ENCODE measurements at places on chromosomes 7 and 10.

GRCh38 chr7:82521906-82522445, 78.4 kb upstream of the CACNA2D1 start:
- no peaks in the 10 kb centered on the region for H3K36me3 ChIP-seq
- no peak overlapping the region for H3K27ac ChIP-seq
- DNase-seq = no peak
- H3K27me3 ChIP-seq = no peaks in the 10 kb centered on the region

DNA sequence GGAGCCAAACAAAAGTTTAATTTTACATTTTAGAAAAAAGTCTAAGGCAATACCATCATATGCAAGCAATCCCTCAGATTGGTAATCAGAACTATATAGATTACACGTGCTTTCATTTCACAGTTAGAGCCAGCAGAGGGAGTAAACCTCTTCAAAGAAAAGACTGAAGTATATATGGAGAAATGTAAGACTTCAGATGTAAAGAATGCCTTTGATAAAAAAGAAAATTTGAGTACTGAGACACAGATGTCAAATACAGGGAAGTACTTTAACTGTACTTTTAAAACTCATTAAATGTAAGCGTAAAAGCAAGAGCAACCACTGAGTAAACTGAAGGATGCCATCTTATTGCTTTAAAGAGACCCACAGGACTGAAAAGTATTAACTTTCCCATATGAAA, 101.4 kb upstream of the FAM133B start:
- peak overlapping the region; percentile 61 for H3K27ac ChIP-seq
- no peak for DNase-seq
- H3K27me3 ChIP-seq = no peaks in the 10 kb centered on the region
- H3K4me1 ChIP-seq = peaks cover 56% of the 10 kb centered on the region
- peaks cover 65% of the 10 kb centered on the region for H3K36me3 ChIP-seq

DNA sequence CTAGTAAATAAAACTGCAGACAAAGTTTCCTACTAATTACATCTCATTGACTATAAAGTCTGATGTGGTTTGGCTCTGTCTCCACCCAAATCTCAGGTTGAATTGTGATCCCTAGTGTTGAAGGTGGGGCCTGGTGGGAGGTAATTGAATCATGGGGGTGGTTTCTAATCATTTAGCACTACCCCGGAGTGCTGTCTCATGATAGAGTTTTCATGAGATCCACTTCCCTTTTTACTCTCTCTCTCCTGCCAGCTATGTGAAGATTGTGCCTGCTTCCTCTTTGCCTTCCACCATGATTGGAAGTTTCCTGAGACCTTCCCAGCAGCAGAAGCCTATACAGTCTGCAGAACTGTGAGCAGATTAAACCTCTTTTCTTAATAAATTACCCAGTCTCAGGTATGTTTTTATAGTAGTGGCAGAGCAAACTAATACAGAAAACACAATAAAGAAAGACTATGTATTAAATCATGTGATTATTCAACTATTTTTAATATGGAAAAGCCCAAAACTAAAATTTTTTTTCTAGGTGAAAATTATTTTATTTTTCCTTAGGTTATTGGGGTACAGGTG, 232.1 kb downstream of the FZD1 start:
- no peak for DNase-seq
- no peak overlapping the region for H3K27ac ChIP-seq
- no peaks in the 10 kb centered on the region for H3K27me3 ChIP-seq
- no peak overlapping the region for H3K4me3 ChIP-seq

DNA sequence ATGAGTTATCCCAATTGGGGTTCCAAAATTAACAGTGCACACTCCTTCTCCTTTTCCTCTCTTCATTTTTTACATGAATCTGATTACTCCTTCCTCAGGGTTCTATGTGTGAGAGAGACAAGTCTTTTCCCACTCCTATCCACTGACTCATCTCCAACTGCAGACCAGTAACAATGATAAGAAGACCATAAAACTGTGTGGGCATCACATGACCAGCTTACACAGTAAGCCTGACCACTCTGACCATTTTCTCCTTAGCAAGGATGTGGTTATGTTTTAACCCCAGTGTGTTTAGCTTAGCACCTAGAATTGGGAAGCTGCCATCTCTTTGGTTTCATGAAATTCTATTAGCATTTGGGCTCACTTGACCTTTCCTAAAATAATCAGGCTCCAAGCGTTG, 145.0 kb upstream of the CALCR start:
- no peak for DNase-seq
- no peak overlapping the region for H3K27ac ChIP-seq
- no peaks in the 10 kb centered on the region for H3K36me3 ChIP-seq
- no peaks in the 10 kb centered on the region for H3K27me3 ChIP-seq

GRCh38 chr10:36802490-36803153, 322.8 kb upstream of the ANKRD30A start:
- no peak overlapping the region for H3K27ac ChIP-seq
- no peaks in the 10 kb centered on the region for H3K36me3 ChIP-seq
- no peaks in the 10 kb centered on the region for H3K27me3 ChIP-seq
- H3K4me3 ChIP-seq = no peak overlapping the region
- no peak for DNase-seq

- peaks cover 5% of the 10 kb centered on the region for H3K36me3 ChIP-seq
- no peaks in the 10 kb centered on the region for H3K27me3 ChIP-seq
- H3K4me3 ChIP-seq = no peak overlapping the region
- H3K4me1 ChIP-seq = peaks cover 69% of the 10 kb centered on the region
- no peak overlapping the region for H3K27ac ChIP-seq
Observed at GRCh38 chr10:35353805-35354204, 17.5 kb downstream of the CCNY start.

- DNase-seq = no peak
- H3K4me1 ChIP-seq = no peaks in the 10 kb centered on the region
- no peak overlapping the region for H3K27ac ChIP-seq
- no peaks in the 10 kb centered on the region for H3K27me3 ChIP-seq
- no peaks in the 10 kb centered on the region for H3K36me3 ChIP-seq
- H3K4me3 ChIP-seq = no peak overlapping the region
Observed at GRCh38 chr7:85341973-85342372, 155.1 kb upstream of the SEMA3D start.

DNA sequence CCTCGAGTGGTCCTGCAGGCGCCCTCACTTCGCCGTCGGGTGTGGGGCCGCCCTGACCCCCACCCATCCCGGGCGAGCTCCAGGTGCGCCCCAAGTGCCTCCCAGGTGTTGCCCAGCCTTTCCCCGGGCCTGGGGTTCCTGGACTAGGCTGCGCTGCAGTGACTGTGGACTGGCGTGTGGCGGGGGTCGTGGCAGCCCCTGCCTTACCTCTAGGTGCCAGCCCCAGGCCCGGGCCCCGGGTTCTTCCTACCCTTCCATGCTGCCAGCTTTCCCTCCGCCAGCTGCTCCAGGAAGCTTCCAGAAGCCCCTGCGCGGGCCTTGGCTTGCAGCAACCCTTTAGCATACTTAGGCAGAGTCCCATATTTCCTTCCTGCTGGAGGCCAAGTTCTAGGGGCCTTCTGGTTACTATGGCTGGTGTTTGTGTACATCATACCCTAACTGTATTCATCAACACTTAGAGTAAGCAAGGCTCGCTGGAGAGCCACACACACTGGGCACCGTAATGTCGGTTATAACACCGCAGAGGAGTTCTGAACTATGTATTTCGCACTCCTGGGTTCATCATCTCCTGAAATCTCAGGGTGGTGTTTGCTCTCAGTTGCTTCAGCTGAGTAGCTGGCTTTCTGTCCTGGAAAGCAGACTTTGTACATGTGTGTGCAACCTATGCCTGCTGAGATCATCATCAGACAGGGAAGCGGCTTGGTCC, 471 bp downstream of the MGMT start:
- DNase-seq = no peak
- H3K4me1 ChIP-seq = peaks cover 11% of the 10 kb centered on the region
- H3K27me3 ChIP-seq = no peaks in the 10 kb centered on the region
- H3K36me3 ChIP-seq = peaks cover 7% of the 10 kb centered on the region
- peak overlapping the region; percentile 65 for H3K27ac ChIP-seq

GRCh38 chr7:128863433-128863989, 855 bp downstream of the ATP6V1F start:
- H3K4me1 ChIP-seq = peaks cover 36% of the 10 kb centered on the region
- peaks cover 22% of the 10 kb centered on the region for H3K36me3 ChIP-seq
- DNase-seq = peak; percentile 60
- H3K27ac ChIP-seq = peak overlapping the region; percentile 87
- peak overlapping the region; percentile 94 for H3K4me3 ChIP-seq

DNA sequence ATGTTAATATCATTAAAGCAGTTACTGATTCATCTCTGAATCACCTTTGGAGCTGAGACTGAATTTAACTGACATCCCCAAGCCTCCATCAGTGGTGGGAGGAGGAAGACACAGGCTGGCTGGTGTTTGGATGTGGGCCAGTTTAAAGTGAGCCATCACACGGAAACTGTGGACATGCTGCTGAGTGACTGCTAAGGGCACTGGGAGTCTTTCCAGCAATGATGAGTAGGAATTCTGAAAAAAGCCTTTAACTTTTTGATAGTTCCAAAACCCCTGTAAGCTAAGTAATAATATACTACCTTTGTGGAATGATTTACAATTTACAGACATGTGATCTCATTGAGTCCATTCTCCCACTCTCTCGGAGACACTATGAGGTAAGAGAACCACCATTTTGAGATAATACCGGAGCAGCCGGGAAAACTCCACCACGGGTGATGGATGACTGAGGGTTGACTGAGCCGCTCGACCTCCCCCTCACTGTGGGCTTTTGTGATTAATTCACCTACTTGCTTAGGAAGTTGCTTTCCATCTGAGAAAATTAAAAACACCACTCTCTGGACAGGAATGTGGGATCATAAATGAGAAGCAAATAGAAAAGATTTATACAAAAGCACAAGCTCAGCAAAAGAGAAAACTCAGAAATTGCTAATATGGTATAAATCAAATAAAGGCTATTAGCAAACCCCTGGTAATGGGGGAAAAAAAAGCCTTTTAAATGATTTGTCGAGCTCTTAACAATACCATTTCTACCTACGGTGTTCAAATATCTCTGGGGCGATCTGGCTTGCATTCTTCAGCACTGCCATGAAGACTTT, 194.8 kb downstream of the FANK1 start:
- H3K4me1 ChIP-seq = no peaks in the 10 kb centered on the region
- no peaks in the 10 kb centered on the region for H3K36me3 ChIP-seq
- H3K27me3 ChIP-seq = no peaks in the 10 kb centered on the region
- H3K27ac ChIP-seq = no peak overlapping the region
- H3K4me3 ChIP-seq = no peak overlapping the region
- no peak for DNase-seq

- no peaks in the 10 kb centered on the region for H3K36me3 ChIP-seq
- no peaks in the 10 kb centered on the region for H3K27me3 ChIP-seq
- H3K4me1 ChIP-seq = no peaks in the 10 kb centered on the region
- H3K4me3 ChIP-seq = no peak overlapping the region
Observed at GRCh38 chr10:36177071-36177470, 535.0 kb upstream of the FZD8 start.

DNA sequence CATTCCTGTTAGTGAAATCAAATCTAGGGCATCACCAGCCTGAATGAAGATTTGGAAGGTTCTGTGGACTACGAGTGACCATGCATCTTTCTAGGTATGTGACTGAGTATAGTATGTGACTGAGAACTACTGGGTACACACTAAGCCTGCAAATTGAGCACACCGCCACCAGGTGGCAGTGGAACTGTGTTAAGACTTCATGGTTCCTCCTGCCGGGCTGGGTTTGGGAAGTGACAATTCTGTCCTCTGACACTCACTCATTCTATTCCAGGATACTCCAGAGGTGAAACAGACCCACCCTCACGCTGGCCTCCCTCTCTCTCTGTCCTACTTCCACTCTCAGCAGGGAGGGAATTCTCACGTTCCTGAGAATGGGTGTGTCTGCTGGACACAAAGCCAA, 84.0 kb upstream of the TMEM248 start:
- DNase-seq = peak; percentile 50
- H3K27me3 ChIP-seq = no peaks in the 10 kb centered on the region
- H3K4me1 ChIP-seq = no peaks in the 10 kb centered on the region
- H3K4me3 ChIP-seq = no peak overlapping the region
- no peaks in the 10 kb centered on the region for H3K36me3 ChIP-seq

GRCh38 chr7:117808341-117808757, 64.9 kb downstream of the CTTNBP2 start:
- no peak overlapping the region for H3K4me3 ChIP-seq
- H3K36me3 ChIP-seq = no peaks in the 10 kb centered on the region
- H3K4me1 ChIP-seq = no peaks in the 10 kb centered on the region
- no peak for DNase-seq
- no peaks in the 10 kb centered on the region for H3K27me3 ChIP-seq

DNA sequence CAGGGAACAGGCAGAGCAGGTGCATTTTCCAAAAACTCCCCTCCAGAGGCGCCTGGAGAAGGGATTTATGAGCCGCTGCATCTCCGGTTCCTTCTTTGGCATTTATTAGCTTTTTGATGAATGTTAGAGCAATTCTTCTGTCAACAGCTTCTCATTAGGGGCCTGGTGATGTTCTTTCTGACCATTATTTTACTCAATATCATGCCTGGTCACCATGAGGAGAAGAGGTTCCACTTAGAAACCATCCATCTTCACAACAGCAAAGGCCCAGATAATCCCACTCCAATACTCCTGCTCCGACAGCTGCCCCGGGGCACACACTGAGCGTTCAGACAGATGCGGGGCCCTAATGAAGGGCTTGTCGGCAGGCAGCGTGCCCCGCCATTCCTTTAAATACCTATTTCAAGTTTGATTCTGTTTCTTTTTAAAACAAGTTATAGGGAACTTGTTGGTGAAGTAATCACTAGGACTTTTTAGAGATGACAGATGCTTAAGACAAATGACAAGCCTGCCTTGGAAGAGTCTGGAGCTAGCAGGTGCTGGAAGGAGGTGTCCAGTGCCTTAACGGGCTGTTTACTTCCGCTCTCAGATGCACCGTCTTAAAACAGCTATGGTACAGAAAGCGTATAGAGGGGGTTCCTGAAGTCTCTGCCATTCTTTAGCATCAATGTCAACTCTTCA, 31.7 kb downstream of the ECHDC3 start:
- peaks cover 9% of the 10 kb centered on the region for H3K27me3 ChIP-seq
- H3K27ac ChIP-seq = no peak overlapping the region
- no peaks in the 10 kb centered on the region for H3K36me3 ChIP-seq

DNA sequence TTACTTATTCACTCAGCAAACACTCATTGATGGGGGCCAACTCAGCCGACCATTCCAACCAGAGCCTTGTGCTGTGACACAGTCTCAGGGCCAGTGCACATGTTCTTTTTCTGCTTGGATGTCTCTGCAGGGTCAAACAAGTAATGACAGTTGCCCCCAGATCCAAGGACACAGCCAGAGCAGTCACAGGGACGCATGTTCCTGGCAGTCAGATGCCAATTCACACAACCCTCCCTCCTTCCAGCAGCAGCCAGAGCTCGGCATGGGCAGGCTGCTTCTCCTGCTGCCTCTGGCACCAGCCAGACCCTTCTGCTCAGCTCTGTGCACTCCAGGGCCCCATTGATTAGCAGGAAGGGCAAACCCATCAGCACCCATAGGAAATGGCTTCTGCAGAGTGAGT, 20.3 kb downstream of the DRGX start:
- peaks cover 9% of the 10 kb centered on the region for H3K27me3 ChIP-seq
- no peak for DNase-seq
- H3K36me3 ChIP-seq = no peaks in the 10 kb centered on the region
- H3K4me1 ChIP-seq = no peaks in the 10 kb centered on the region
- no peak overlapping the region for H3K4me3 ChIP-seq

DNA sequence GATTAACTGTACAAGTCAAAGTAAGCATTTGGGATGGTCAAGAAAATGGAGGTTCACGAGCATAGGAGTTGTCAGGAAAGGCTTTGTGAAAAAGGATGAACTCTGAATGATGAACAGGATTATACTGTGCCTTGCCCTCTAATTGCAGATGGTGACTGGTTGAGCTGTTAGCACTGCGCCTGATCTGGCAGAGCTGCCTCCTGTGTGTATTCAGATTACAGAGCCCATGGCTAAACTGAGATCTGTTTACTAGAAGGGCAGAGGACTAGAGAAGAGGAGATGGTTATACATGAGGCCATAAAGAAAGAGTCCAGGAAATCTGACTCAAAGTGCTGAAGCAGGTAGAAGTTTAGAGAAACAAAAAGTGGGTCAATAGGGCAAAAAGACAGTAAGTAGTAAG, 29.7 kb downstream of the LRRC72 start:
- H3K4me3 ChIP-seq = no peak overlapping the region
- DNase-seq = no peak
- H3K36me3 ChIP-seq = no peaks in the 10 kb centered on the region
- no peak overlapping the region for H3K27ac ChIP-seq

Measured in activated CD4-positive, alpha-beta memory T cell treated with anti-CD3 and anti-CD28 coated beads, Interleukin-2, amount 10 ng/mL, durations not matched to agents 7 days and 5 days (primary cell).